ENCODE measurements at places on chromosomes 11 and 22.

DNA sequence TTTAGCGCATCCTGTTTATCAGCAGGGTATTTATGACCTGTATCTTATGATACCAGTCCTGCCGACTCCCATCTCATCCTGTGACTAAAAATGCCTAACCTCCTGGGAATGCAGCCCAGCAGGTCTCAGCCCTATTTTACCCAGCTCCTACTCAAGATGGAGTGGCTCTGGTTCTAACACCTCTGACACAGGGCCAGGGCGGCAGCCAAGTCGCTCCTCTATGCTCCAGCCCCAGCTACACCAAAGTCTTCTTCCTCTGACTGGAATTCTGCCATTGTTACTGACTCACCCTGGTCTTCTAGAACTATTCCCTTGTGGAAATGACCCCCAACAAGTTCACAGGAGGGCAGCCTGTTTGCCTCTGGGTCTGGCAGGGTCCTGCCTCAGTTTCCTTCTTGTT is 7.9 kb upstream of the C1QTNF6 start:
- no peak for DNase-seq

DNA sequence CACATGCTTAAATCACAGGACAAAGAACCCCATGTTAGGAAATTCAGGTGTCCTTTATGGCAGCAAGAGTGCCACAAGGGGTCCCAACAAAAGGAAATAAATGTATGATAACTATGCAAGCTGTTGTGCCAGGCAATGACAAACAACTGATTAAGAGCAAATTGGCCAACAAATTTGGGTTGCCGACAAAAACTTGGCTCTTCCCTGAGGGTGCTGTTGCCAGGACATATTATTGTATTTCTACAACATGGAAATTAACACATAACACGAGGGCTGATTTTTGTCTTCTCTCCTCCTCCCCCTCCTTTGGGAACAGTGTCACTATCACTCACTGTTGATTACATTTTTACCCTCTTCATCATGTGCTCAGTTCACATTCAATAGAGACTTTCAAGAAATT is 56.0 kb downstream of the LRRC4C start:
- no peak for DNase-seq

DNA sequence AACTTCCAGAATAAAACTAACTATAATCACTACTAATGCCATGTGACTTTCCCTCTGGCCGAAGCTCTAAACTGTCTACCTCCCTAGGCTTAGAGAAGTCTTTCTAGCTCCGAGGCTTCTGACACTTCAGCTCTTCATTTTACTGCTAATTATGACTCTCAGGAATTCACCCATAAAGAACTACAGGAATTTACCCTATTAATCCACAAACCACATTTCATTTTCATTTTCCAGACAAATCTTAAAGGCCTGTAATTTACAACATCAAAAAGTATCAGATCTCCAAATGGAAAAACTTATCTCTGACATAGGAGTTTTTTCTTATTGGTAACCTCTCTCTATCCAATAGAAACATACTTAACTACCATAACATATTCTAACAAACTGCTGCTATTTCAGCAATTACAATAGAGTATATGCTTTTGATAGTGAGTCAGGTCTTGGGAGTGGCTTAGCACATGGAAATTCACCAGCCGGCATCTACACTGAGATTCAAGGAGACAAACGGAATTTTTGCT is 33.4 kb downstream of the MRTFA start:
- DNase-seq, result no peak

- no peak for DNase-seq
Observed at GRCh38 chr11:126398296-126398695, 42.8 kb downstream of the ST3GAL4 start.

- DNase-seq, result no peak
Observed at GRCh38 chr11:64455456-64456261, 96.7 kb downstream of the RPS6KA4 start.

DNA sequence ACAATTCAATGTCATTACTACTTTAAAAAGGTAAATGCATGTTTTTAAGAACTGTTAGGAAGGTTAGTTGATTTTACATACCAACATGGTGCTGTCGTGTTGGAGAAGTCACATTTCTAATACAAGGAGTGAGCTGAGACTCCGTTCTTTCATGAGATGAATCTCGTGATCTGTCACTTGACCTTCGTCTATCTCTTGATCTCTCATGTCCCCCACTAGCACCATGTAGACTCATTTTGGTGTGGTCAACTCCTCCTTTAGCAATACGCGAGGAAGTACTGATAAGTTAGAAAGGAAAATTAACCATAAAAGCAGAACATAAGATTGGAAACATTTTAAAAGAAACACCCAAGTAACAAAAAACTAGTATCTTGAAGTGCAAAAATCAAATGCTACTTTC is 41.5 kb downstream of the BTBD10 start:
- DNase-seq, result no peak
